ENCODE measurements at places on chromosomes 3 and 15.

- no peak for DNase-seq
Observed at GRCh38 chr3:5007873-5008272, 28.6 kb downstream of the BHLHE40 start.

DNA sequence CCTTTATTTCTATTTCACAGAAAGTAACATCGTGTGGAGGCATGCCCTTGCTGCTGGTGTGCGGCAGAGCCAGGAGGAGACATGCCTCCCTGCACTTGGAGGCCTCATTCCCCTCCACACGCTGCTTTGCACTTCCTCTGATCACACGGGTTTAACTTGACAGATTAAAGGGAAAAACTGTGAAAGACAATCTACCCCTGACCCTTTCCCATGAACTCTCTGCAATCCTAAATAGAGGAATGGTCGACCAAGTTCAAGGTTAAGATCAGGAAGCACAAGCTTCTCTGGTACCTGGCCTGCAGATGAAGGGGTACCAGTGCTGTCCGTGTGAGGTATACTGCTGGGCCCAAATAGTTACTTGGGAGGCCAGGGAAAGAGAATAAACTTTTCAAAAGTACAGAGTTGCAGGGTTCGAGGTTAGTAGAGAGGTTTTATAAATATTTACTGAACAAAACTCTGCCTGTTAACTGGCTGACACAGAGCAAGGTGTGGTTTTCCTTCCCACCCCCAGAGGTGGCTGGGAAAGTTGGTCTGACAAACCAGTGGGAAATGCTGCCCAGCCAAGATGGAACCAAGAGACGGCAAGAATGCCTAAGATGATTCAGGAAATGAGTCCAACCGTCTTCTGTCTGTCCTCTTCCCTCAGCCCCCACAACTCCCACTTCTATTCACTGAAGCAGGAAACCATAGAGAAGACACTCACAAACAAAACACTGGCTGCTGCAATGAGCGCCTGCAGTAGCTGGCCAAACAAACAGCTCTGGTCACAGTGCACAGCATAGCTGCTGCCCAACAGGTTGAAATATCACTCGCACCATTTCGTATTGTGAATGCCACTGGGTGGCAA lies 79.6 kb downstream of the IGF2BP2 start:
- no peak for DNase-seq

DNA sequence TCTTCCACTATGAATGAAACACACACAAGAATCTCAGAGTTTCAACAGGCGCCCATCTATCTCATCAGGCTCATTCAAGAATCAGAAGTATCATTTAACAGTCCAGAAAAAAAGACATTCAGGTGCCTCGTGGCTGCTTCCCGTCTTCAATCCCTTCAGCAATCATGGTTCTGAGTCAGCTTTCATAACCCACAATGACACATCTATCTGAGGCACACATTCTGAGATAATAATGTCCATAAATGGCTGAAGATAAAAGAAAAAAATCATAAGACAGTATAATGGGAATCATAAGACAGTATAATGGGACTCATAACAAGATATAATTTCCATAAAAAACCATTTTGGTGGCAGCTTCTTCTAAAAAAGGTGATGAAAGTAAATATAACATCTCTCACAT lies 52.4 kb downstream of the TNIK start:
- no peak for DNase-seq

DNA sequence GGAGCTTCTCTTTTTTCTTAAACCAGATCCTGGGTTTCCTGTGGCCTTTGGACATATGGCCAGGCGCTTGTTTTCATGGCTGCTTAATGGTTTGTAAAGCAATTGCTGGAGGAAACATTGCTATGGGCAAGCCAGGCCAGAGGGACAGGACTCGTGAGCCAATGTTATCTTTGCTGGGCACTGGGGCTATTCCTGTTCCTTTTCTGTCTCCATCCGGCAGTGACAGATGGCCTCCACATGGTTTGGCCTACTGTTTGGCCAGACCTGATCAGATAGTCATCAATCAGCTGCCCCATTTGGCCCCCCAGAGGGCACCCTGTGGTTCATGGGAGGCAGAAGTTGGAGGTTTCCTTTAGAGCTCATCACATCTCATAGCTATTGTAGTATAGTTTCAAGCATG lies 326.1 kb upstream of the ROPN1 start:
- DNase-seq, result no peak

- DNase-seq, result no peak
Observed at GRCh38 chr3:187737368-187738070, 7.7 kb downstream of the BCL6 start.

DNA sequence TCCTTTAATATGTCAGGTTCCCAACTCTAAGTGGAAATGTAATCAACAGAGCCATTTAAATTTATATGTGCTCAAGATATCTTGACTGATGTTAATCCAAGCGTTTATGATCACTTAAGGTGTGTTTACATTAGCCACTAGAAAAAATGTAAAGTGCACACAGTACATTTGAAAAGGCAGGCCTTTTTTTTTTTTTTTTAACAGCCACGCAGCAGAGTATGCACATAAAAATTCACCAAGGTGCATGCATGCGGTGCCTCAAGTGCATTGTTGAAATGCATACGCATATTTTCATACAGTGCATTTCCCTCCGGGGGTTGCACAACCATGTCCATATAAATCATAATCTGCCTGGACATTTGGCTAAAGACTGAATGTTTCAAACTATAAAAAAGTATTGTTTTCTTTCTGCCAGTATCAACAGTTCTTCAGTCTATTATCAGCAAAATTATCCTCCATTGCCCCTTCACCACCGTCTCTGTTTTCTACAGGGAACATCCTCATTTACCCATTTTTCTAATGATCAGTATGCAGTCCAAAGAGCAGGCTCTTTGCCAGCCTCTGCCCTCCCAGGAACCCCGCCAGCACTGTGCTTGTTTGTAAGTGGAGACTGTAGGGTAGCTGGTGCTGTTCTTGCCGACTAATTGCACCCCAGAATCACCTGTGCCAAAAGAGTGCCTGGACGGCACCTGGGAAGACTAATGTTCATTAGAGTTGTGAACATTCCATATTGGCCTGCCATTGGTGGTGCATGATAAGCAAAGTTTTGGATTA lies 611.2 kb upstream of the CFAP20DC start:
- DNase-seq, result no peak

DNA sequence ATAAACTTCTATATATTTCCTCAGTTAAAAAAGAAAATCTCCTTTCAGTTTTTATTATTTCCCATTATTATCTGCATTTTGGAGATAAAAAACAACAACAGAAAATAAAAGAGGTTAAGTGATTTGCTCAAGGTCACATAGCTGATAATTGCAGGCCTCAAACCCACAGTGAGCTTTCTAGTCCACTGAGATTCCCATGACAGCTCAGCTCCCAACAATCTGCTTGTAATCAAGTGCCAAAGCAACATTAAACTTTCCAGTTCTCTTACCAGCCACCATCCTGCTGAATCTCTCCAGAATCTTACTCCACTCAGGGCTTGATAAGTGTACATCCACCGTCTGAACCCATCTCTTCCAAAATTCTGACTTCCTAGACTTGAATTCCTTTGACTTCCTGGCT lies 318.2 kb upstream of the SEMA6D start:
- no peak for DNase-seq

DNA sequence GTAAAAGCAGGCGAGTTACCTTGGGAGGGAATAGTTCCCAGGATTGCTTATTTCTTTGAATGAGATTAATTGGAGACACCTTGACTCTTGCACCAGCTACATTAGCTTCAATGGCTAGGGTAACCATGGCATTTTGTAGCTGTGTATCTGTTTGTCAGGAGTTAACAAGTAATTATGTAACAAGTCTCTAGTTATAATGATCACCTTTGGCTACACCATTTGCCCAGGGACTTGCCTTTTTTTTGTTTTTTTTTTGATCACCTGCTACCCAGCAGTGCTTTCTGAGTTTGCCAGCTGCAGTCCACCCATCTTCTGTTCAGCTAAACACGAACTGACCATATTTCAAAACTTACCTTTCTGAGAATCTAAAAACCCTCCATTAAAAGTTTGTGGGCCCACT lies 2.2 kb downstream of the MED12L start:
- DNase-seq, result no peak

- no peak for DNase-seq
Observed at GRCh38 chr15:57548351-57548750, 43.4 kb upstream of the MYZAP start.

GRCh38 chr3:196067439-196067838 lies 14.5 kb downstream of the TFRC start:
- no peak for DNase-seq

DNA sequence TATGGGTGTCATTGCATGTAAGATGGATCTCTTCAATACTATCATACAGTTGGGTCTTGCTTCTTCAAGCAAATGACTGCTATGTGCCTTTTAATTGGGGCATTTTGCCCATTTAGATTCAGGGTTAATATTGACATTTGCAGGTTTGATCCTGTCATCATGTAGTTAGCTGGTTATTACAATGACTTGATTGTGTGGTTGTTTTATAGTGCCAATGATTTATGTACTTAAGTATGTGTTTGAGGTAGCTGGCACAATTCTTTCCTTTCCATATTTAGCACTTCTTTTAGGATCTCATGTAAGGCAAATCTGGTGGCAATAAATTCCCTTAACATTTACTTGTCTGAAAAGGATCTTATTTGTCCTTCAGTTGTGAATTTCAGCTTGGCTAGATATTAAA lies 267.5 kb downstream of the VGLL3 start:
- DNase-seq, result no peak

DNA sequence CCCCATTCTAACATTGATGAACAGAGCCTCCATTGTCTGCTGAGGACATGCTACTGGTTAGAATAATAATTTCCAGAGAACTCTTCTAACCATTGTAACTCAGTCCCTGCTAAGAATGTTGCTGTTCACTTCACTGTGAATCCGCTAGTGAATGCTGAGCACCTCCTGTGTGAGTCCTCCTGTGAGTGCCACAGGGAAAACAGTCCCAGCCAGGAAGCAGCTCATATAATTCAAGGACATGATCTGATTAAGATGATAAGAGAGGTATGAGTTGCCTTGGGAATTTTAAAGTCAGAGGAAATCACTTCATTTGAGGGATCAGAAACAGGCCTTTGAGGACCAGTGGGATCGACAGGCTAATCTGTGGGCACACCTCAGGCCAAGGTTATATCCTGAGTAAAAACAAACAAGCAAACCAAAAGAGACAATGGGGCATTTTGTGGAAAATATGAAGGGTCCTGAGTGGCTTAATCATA lies 33.9 kb upstream of the GPR160 start:
- no peak for DNase-seq

- DNase-seq, result no peak
Observed at GRCh38 chr3:44984335-44984734, 8.3 kb downstream of the EXOSC7 start.

GRCh38 chr3:31274326-31275024 lies 258.2 kb upstream of the STT3B start:
- no peak for DNase-seq

DNA sequence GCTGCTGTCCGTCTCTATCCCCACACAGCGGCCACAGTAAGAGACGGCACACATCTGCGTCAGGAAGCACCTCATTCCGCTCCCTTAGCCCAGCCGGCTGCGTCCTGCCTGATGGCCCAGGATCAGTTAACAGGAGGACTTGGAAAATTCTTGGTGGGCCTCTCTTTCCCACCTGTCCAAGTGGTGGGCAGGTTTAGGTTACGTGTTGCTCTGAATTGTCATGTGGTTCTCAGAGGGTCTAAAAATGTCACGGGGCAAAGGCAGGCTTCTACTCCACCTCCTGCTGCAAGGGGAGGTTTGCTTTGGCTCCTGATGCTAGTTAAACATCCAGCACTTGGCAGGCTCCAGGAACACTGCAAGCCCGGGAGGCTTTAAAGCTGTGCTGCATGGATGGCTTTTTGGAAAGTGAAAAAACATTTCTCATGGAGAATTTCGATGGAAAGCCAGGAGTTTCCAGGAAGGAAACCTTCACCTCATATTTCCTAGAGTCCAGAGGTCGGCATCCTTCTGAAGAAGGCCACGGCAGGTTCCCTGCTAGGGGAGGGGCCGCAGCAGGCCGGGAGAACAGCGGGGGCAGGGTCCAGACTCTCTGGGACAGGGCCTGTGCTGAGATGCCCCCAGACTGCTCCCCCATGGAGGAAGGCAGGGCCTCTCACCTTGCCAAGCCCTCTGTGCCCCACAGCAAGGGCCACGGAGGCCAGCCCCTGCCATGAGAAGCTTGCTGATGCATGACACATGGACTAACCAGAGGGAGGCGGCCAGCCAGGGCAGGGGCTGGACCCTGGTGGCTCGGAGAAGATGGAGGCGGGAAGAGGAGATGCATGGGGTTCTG lies 10.8 kb downstream of the CTSH start:
- no peak for DNase-seq

DNA sequence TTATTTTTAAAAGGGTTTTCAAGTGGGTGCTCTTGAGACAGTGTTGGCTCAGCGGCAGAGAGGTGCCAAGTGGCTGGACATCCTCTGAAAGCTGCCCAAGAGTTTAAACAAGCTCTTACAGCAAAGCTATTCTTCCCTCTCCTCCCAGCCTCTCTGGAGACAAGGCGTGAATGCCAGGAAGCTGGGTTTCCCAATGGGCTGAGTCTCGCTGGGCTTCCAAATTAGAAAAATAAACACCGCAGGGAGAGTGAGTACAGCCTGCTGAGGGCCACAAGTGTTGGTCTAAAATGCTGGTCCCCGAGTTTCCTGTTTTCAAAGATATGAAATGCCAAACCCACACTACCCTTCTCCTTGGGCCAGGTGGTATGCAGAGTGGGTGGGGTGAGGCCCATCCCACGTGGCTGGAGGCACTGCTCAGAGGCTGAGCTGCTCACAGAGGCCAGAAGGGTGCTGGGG lies 36.4 kb downstream of the ZDHHC3 start:
- DNase-seq, result no peak

Measured in stimulated activated CD4-positive, alpha-beta T cell treated with anti-CD3 and anti-CD28 coated beads, TNF-alpha, amount 100 ng/mL, for 24 hours (primary cell).